Esophagus mucosa (tissue), 1 donor: ENCODE measurements at places on chromosomes 2 and 18. TPM values are rescaled to one million over a fixed set of nuclear protein-coding genes. Genes with fewer than 3 reads are reported as not detected.

Gene NGEF
- total RNA-seq, result 6.1 TPM

Gene CACNB4
- total RNA-seq, result 9.6 TPM

Gene HNMT
- 2.5 TPM for total RNA-seq

Gene PJVK
- 1.4 TPM for total RNA-seq

Gene SCN9A
- total RNA-seq, result 0.28 TPM

Gene OTX1
- total RNA-seq, result 1.8 TPM

Gene ALPG
- not detected for total RNA-seq

Gene CD207
- total RNA-seq, result not detected

Gene LIPG
- total RNA-seq, result 8.6 TPM

Gene DCTN1
- total RNA-seq, result 86.4 TPM

Gene SMYD1
- total RNA-seq, result not detected

Gene MAP3K19
- not detected for total RNA-seq

Gene CABYR
- total RNA-seq, result 1.4 TPM

Gene RTN4
- 137 TPM for total RNA-seq

Gene CPLX4
- total RNA-seq, result not detected

Gene CREG2
- total RNA-seq, result 2.3 TPM

Gene VWA3B
- 0.40 TPM for total RNA-seq

Gene ITPRIPL1
- 1.8 TPM for total RNA-seq

GRCh38 chr18:55878224-55878623 is 290.2 kb upstream of the TCF4 start:
- ATAC-seq, result no peak

DNA sequence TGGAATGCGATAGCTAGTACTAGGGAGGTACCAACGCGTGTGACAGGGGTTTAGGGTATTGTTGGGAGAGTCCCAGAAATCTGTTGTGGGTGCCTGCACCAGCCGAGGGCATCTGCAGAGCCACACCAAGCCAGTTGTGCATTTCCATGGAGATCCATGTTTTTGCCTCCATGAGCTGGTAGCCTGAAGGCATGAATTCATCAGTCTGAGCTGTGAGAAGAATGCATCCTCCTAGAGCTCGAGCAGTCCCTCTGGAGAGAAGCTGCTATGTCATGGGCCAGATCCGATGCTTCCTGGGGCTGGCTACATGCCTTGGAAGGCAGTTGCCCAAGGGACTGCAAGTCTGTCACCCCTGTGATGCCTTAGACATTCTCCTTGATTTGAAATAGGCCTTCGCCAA is 57.9 kb downstream of the LIPG start:
- ATAC-seq, result no peak

- peak; percentile 80 for ATAC-seq
These were observed 206.7 kb downstream of the MGAT5 start for GRCh38 chr2:134460583-134460998.

DNA sequence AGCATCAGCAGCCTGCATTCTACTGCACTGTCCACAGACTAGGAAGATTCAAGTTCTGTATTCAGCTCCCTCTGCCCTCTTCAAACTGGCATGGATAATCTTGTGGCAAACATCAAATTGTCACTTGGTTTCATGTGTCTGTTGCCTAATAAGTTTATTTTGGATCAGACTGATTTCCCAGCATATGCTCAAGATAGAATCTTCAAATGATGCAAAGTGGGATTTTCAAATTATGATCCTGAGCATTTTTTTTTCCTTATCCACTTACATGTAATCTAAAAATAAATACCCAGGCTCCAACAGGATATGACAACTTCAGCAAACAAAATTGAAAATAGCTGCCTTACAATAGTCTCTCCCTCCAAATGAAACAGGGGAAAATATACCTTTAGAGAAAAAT is 160.9 kb upstream of the VRK2 start:
- no peak for ATAC-seq

- ATAC-seq, result peak; percentile 63
These were observed 31.1 kb upstream of the STK39 start for GRCh38 chr2:168278424-168278888.

DNA sequence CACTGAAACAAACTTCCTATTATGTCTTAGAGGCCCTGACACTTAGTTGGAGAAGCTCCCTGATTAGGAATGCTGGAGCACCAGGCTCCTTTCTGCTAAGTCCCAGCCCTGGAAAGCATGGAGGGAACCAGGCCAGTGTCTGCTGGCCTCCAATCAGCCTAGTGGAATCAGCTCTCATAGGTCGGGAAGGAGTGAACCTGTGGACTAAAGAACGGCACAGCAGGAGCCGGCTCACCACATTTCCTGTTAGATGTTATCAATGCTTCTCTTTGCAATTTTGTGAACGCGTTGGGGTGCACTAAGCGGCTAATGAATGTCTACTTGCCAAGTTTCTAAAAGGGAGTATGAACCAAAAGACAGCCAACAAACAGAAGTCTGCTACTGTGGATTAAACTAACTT is 296.6 kb downstream of the NAPG start:
- ATAC-seq, result no peak

GRCh38 chr18:51541230-51541629 is 343.7 kb upstream of the MEX3C start:
- no peak for ATAC-seq

DNA sequence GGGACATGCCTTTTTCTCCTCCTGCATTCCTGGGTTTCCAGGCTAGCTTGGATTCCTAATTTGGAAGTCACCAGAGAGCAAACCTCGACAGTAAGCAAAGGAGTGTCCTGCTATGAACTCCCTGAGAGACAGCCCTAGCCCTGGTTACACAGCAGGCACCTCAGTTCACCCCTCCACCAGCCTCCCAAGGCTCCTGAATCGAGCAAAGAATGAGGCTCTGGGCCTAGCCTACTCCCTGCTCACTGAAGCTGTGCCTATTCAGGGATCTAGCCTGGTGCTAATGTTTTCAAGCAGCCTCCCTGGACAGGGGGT is 66.7 kb upstream of the RMDN2 start:
- no peak for ATAC-seq

DNA sequence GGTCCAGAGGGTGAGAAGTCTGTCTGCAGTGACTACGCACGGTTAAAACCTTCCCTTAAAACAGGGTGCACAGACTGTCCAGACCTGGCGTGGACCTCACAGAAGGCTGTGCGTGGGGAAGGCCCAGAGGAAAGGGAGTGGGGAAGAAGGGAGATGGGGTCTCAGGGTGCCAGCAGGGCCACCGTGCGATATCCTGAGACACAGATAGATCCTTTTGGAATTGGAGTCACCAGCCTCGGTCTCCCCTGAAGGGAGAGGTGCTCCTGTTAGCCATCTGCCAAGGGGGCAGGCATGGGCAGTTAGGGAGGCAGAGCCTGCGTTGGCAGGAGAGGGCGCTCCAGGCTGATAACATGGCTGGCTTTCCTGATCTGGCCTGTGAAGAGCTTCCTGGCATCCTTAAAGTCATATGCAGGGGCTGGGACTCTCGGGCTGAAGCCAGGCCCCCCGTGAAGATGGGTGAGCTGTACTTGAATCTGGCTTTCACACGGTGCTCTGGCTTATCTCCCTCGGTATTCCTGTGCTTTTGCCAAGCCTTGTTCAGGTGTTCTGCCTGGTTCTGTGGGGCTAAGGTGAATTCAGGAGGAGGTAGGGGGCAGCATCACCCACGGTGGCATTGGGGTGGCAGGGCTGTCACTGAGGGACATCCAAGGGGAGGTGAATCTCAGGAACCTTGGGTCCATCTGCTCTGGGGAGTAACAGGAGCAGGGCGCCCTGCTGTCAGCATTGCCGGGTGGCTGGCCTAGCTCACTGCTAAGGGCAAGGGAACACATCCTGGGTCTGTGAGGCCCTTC is 107.2 kb upstream of the SMAD2 start:
- ATAC-seq, result peak; percentile 34

DNA sequence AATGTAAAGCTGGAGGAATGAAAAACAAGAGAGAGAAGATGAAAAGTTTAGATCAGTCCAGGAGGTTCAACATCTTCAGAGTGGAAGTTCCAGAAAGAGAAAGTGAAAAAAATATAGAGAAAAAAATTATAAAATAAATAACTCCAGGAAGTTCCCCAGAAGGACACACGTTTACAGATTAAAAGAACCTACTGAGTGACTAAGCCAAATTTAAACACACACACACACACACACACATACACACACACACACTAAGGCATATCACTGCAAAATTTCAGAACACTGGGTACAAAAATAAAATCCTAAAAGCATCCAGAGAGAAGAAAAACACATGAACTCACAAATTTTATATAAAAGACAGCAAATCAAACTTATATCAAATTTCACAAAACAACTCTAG is 85.9 kb upstream of the PMAIP1 start:
- ATAC-seq, result no peak

- ATAC-seq, result no peak
These were observed 1.7 kb downstream of the MYO1B start for GRCh38 chr2:191246820-191247380.

DNA sequence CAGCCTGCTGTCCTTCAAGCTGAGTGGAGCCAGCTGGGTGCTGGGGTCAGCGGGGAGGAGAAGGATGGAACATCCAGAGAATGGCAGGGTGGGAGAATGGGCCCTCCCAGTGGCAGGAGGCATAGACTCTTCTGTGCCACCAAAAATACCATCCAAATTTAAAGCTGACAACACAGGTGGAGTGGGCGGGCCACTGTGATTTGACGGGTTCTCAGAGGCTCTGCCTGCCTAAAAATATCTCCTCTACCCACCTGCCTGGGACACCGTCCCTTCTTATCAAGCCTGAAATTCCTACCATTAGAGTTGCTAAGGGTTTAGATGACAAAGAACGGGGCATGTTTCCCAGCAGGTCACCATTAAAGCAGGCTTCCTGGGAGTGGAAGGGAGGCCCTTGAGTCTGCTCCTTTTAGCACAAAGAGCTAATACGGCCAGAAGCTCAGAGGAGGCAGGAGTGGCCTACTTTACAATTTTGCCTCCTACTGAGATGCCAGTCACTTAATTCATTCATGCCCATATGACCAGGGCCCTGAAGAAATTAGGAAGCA is 19.8 kb upstream of the MARCHF4 start:
- ATAC-seq, result no peak

DNA sequence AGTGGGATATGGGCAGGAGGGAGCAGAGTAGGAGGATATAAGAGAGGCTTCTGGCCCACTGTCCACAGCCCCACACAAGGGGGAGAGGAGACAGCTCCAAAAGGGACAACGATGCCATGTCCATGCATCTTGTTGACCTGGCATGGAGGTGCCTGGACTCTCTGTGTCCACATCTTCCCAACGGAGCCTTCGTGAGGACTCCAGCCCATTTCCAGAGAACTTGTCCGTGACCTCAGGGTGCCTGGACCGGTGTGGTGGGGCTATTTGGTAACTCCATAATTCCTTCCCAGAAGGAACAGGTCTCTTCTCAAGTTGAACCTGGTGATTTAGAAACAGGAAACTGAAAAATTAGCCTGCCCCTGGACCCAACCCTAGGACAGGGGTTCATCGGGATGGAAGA is 133.9 kb downstream of the CYP26B1 start:
- no peak for ATAC-seq

GRCh38 chr2:25590921-25591505 is 82.4 kb downstream of the DTNB start:
- ATAC-seq, result peak; percentile 18

- peak; percentile 93 for ATAC-seq
These were observed at the start of gene MRPS5 for GRCh38 chr2:95121407-95122196. Gene MRPS5 (minus strand): TSS chr2:95121808. CDS start chr2:95121791, 17 bp downstream.

- no peak for ATAC-seq
These were observed 439.5 kb downstream of the MEIS1 start for GRCh38 chr2:66874411-66874810.

DNA sequence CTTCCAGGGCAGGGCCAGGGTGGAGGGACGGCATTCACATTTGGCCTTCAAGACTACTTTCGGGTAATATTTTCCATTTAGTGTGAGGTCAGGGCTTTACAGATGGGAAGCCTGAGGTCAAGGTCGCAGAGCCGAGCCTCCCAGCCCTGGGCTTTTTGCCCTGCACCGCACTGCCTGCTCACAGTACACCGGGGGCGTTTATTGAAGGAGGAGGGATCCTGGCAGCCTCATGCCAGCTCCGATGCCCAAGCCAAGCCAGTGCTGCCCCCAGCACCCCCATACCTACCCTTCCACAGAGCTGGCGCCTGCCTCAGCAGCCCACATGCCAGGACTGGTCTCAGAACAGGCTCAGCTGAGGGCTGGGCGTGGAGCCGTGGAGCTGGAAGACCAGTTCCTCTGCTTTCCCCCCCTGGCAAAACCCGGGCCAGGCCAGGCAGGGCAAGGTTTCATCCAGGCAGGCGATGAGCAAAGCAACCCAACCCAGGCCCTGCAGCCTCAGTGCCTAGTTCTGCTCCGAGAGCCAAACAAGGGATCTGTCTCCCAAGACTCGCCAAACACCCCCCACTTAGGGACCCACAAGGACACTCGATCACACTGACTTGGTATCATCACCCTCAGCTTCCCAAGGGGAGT is 11.9 kb downstream of the SDC1 start:
- ATAC-seq, result peak; percentile 68

- ATAC-seq, result peak; percentile 61
These were observed 3.1 kb upstream of the CIB4 start for GRCh38 chr2:26644188-26644835.

DNA sequence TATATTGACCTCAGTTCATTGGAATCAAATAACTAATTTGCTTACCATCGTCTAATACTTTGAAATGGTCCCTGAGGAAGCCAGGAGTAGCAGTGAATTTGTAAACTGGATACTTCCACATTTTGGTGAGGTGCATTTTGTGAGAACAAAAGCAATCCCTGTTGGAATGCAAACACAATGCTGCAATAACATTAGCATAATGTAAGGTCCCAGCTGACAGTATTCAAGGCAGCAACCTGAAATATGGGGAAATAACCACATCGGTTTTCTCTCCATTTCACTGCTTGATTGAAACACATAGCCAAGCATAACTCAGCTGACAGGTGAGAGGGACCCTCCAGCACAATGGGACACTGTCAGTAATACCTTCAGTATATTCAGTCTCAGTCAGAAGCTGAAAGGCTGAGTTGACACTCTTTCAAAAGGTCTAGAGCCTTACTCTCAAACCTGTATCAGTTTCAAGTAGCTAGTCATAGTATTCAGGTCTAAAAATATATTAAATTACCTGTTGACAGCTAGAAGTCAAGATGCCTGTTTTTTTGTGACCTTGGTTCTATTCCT is 1311.9 kb upstream of the NRXN1 start:
- no peak for ATAC-seq

DNA sequence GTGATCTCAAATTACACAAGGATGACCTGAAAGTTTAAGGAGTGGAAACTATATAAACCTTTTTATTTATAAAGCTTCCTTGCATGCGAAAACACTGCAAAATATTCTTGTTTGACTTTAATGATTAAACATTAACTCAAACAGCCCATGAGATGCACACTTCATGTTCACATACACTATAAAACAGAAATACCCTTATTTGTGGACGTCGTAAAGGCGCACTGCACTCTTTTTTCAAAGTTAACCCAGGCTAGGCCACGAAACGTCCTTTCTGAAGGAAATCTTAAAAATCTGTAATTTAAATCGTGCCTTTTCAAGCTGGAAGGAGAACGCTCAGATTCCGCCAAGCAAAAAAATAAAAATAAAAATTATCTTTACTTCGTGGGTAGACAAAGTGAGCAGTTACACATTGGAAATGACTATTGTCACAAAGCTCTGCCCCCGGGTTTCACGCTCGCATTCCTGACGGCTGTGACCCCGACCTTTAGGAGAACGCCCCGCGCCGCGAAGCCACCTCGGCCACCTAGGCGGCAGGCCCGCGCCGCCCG is 728 bp downstream of the FAM168B start:
- no peak for ATAC-seq

GRCh38 chr2:10914272-10914693 is 2.5 kb downstream of the KCNF1 start:
- ATAC-seq, result no peak
